Activated CD4-positive, alpha-beta T cell treated with anti-CD3 and anti-CD28 coated beads for 36 hours (primary cell): ENCODE measurements at places on chromosomes 1 and 21. TPM values are rescaled to one million over a fixed set of nuclear protein-coding genes. Genes with fewer than 3 reads are reported as not detected.

GRCh38 chr1:163730411-163730821 is 408.7 kb downstream of the NUF2 start:
- no peaks in the 10 kb centered on the region for H3K27me3 ChIP-seq
- DNase-seq: no peak
- no peak overlapping the region for H3K27ac ChIP-seq
- no peaks in the 10 kb centered on the region for H3K36me3 ChIP-seq

DNA sequence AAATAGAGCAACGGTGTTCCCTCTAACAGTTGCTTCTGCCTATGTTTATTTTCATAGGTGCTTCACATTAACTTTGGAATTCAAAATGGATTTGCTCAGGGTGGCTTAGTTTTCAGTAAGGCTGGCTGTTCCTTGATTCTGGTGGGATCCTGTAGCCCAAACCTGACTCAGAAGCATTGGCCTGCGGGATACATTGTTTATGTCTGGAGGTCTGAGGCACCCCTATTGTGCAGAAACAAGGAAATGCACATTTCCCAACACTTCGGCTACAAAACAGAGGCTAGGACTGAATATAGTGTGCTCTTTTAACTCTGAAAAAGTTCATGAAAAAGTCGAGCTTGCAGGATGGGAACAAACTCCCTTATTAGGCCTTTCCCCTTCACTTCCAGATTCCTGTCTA is 133.8 kb upstream of the F3 start:
- no peaks in the 10 kb centered on the region for H3K36me3 ChIP-seq
- no peaks in the 10 kb centered on the region for H3K4me1 ChIP-seq
- H3K27me3 ChIP-seq: peaks cover 11% of the 10 kb centered on the region
- DNase-seq: no peak

DNA sequence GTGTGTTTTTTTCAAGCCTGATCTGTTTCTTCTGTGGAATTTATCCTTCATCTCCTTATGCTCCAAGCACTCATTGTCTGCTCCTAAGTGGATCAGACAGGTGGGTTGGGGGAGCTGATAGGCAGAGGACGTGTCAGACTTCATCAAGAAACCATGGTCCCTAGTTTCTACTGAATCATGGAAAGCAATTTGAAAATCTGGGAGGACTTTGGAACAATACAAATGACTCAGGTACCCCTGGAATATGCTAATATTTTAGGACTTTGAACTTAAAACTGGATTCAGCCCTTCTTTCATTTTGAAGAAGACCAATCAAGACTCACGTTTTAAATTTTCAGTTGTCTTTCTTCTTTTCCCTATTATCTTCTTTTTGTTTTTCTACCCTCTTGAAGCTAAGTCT is 7.7 kb downstream of the ABCG1 start:
- no peaks in the 10 kb centered on the region for H3K27me3 ChIP-seq
- H3K36me3 ChIP-seq: peaks cover 31% of the 10 kb centered on the region
- H3K4me1 ChIP-seq: peaks cover 77% of the 10 kb centered on the region

DNA sequence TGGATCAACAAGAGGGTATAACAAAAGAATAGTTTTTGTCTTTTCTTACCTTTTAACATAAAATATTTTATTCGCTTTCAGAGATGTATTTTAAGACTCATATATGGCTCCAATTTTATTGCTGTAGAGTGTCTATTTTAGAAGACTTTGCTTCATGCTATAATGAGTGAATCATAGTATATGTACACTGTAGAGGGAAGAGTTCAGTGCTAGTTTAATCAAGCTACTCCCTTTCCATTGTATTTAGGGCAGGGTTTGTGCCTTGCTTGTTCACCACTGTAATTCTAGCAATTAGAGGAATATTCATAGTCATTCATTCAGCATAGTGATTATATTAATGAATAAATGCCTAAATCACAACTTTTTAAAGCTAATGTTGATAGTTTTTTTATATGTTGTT is 78.8 kb downstream of the CEP350 start:
- DNase-seq: no peak
- H3K36me3 ChIP-seq: peaks cover 35% of the 10 kb centered on the region
- H3K4me3 ChIP-seq: no peak overlapping the region
- H3K4me1 ChIP-seq: peaks cover 5% of the 10 kb centered on the region
- no peak overlapping the region for H3K27ac ChIP-seq

AHCYL1 gene
- 82.6 TPM for total RNA-seq

DNA sequence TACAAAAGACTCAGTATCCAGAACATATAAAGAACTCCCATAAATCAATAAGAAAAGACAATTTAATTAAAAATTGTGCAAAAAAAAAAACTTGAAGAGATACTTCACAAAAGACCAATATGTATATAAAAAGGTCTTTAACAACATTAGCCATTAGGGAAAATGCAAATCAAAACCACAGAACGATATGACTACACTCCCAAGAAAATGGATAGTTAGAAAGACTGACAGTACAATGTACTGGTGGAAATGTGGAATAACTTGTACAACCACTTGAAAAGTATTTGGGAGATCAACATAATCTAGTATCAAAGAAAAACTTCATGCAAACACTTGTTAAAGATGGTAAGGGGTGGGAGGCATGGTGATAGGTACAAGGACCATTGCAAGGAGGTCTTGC is 3.9 kb upstream of the CLCA1 start:
- no peaks in the 10 kb centered on the region for H3K27me3 ChIP-seq
- H3K27ac ChIP-seq: no peak overlapping the region
- H3K4me3 ChIP-seq: no peak overlapping the region
- DNase-seq: no peak

- H3K4me3 ChIP-seq: peak overlapping the region; percentile 79
- peak; percentile 63 for DNase-seq
- peaks cover 50% of the 10 kb centered on the region for H3K27me3 ChIP-seq
- H3K4me1 ChIP-seq: peaks cover 28% of the 10 kb centered on the region
- no peaks in the 10 kb centered on the region for H3K36me3 ChIP-seq
- H3K27ac ChIP-seq: no peak overlapping the region
These were observed 1.3 kb downstream of the EDARADD start for GRCh38 chr1:236395230-236395946.

DNA sequence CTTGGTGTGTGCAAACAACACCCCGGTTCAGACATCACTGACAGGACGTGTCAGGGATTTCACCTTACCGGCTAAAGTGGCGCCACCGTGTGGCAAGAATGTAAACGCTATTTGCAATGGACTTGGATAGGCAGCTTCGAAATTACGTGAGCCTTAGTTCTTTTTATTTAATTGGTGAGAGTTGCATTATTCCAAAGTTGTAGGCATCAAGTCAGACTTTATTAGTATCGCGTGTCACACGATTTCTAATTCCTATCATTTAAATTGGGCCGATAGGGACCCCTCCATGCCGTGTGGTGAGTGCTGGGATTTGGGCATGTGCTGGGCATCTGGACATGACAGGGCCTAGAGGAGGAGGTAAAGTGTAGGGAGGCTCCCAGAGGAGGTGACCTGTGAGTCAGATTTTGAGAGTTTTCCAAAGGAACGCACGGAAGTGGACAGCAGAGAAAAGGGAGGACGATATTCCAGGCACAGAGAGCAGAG is 14.5 kb upstream of the CPT2 start:
- H3K27me3 ChIP-seq: peaks cover 3% of the 10 kb centered on the region
- H3K27ac ChIP-seq: no peak overlapping the region
- H3K36me3 ChIP-seq: no peaks in the 10 kb centered on the region

GRCh38 chr1:203559523-203559922 is 65.6 kb downstream of the OPTC start:
- no peaks in the 10 kb centered on the region for H3K4me1 ChIP-seq
- H3K27me3 ChIP-seq: no peaks in the 10 kb centered on the region
- H3K4me3 ChIP-seq: no peak overlapping the region
- no peak for DNase-seq
- H3K27ac ChIP-seq: no peak overlapping the region

SELL gene
- 262 TPM for total RNA-seq

CELA2B gene
- total RNA-seq: not detected

GRCh38 chr1:154607106-154607608 is 829 bp downstream of the ADAR start:
- H3K27me3 ChIP-seq: no peaks in the 10 kb centered on the region
- H3K4me1 ChIP-seq: peaks cover 71% of the 10 kb centered on the region

DNA sequence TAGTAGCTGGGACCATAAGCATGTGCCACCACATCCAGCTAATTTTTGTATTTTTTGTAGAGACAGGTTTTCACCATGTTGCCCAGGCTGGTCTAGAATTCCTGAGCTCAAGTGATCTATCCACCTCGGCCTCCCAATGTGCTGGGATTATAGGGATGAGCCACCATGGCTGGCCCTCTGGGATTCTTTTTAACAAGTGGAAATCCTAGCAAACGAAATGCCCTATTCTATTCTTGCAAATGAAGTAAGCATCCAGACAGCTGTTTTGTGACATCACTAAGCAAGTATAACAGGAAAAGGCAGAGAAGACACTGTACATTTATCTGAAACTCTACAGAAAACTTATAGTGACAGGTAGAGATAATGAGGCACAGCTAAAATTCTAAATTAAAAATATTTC is 86.4 kb downstream of the DDAH1 start:
- H3K36me3 ChIP-seq: no peaks in the 10 kb centered on the region
- H3K27ac ChIP-seq: no peak overlapping the region
- no peak for DNase-seq
- H3K27me3 ChIP-seq: peaks cover 5% of the 10 kb centered on the region

DNA sequence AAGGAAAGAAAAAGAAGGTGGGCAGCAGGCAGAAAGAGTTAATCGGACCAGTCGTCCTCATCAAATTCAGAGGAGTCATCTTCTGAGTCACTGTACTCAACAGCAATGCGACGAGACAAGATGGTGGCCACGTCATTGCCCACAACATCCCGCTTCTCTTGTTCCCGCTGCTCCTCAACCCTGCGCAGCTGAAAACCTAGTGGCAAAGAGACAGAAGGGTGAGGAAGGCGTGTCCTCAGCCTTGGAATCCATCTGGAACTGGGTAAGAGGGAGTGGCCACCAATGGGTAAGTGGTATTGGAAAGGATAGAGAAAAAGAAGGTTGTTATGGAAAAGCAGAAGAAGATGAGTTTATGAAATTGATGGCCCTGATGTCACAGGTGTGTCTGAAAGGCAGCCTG is 15.7 kb downstream of the GPR3 start:
- no peak overlapping the region for H3K4me3 ChIP-seq
- H3K36me3 ChIP-seq: peaks cover 32% of the 10 kb centered on the region
- H3K27me3 ChIP-seq: no peaks in the 10 kb centered on the region
- peaks cover 11% of the 10 kb centered on the region for H3K4me1 ChIP-seq

DNA sequence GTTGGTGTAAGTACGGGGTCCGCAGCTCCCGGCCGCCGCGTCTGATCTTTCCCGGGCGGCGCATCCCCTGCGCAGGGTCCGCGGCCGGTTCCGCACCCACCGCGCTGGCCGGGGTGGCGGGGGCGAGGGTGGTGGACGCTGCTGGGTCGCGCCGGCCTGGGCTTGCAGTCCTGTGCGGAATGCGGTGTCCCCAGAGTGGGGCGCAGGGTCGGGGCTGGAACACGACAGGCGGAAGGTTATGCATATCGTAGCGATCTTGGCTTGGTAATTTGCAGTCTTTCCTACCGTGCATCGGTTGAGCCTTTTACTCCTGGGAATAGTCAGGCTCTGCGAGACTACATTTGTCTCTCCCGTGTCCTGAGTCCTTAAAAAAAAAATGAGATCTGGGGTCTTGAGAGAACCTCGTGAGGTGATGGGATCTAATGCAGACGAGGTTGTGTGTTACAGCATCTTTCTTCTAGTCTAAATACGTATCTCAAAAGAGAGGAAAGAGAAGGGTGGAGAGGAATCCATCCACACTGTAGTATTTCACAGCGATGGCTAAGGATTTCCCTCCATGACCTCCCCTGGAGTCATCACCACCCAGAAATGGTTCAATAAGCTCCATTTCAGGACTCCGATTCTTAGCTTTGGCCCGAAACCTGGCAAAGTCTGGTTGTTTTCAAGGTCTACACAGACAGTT is 572 bp downstream of the ATP1B1 start:
- peaks cover 18% of the 10 kb centered on the region for H3K27me3 ChIP-seq
- H3K4me3 ChIP-seq: peak overlapping the region; percentile 78
- H3K36me3 ChIP-seq: peaks cover under 1% of the 10 kb centered on the region

- no peak overlapping the region for H3K4me3 ChIP-seq
- no peaks in the 10 kb centered on the region for H3K4me1 ChIP-seq
- DNase-seq: no peak
- H3K27me3 ChIP-seq: peaks cover 3% of the 10 kb centered on the region
- peaks cover 4% of the 10 kb centered on the region for H3K36me3 ChIP-seq
These were observed 12.7 kb downstream of the TRPM2 start for GRCh38 chr21:44365967-44366585.

GRCh38 chr1:9628541-9629444 is 22.7 kb upstream of the PIK3CD start:
- peak overlapping the region; percentile 95 for H3K27ac ChIP-seq
- H3K4me1 ChIP-seq: peaks cover 57% of the 10 kb centered on the region
- H3K36me3 ChIP-seq: peaks cover 34% of the 10 kb centered on the region
- H3K27me3 ChIP-seq: peaks cover 2% of the 10 kb centered on the region

TDRD10 gene
- not detected for total RNA-seq

DNA sequence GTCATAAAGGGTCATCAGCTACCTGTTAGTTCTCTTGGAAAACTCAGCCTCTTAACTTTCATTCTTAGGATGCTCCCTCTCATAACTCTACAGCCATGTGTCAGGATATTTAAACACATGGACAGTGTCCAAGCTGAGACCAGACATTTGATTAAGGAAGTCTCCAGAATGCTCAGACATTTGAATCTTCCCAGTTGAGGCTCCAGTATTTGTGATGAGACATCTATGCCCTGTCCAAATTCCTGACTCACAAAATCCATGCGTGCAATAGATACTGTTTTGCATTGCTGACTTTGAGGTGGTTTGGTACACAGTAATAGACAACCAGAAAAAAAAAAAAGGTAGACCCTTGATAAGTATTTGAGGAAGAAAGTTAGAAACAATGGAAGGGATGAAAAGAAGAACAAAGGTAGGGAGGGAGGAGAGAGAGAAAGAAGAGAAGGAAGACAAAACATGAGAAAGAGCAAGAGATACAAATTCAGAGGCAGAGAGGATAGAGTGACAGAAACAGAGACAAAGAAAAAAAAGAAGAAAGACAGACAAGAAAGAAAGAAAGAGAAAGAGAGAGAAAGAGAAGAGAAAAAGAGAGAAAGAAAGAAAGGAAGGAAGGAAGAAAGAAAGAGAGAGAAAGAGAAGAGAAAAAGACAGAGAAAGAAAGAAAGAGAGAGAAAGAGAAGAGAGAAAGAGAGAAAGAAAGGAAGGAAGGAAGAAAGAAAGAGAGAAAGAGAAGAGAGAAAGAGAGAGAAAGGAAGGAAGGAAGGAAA is 275.5 kb upstream of the PRMT6 start:
- H3K27me3 ChIP-seq: no peaks in the 10 kb centered on the region
- no peak overlapping the region for H3K4me3 ChIP-seq
- DNase-seq: no peak
- H3K27ac ChIP-seq: no peak overlapping the region
